ENCODE measurements at places on chromosomes 2 and 18.

DNA sequence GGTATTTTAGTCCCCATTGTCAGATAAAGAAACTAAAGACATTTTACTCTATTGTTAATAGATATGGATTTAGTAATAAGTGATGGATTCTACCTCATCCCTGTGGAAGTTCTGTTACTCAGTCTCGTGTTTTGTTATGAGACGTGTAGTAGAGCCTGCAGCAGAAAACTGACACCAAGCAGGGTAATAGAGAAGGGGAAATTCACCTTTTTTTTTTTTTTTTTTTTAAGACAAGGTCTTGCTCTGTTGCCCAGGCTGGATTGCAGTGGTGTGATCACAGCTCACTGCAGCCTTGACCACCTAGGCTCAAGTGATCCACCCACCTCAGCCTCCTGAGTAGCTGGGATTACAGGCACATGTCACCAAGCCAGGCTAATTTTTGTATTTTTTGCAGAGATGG lies 164.5 kb downstream of the CERS6 start:
- no peak for DNase-seq

GRCh38 chr2:579351-579886 lies 97.8 kb downstream of the TMEM18 start:
- DNase-seq, result no peak

- DNase-seq, result no peak
Measured at GRCh38 chr2:189516546-189516945, 64.0 kb downstream of the SLC40A1 start.

GRCh38 chr2:203599509-203599908 lies 64.4 kb upstream of the RAPH1 start:
- no peak for DNase-seq

GRCh38 chr2:162475661-162476060 lies 131.7 kb downstream of the GCA start:
- DNase-seq, result no peak

GRCh38 chr2:129396980-129397599 lies 582.4 kb upstream of the RAB6C start:
- peak; percentile 6 for DNase-seq

- no peak for DNase-seq
Measured at GRCh38 chr2:113213061-113213930, 39.5 kb downstream of the PSD4 start.

GRCh38 chr2:158966312-158966711 lies 2.1 kb upstream of the TANC1 start:
- DNase-seq, result no peak

DNA sequence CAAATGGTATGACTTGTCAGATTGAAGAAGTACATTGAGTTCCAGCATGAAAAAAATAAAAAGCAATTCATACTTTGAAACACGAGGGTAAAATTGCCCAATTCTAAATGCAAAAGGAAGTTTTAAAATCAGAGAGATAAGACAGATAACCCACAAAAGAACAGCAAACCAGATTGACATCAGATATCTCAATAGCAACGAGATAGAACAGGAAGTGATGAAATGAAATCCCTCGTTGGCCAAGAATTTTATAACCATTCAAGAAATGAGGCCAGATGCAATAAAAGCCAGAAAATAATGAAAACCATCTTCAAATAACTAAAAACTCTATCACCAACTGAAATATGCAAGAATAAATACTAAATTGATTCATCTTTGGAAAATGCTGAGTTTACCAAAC lies 172.8 kb downstream of the CD226 start:
- no peak for DNase-seq

- DNase-seq, result no peak
Measured at GRCh38 chr2:191638802-191639172, 39.1 kb upstream of the NABP1 start.

DNA sequence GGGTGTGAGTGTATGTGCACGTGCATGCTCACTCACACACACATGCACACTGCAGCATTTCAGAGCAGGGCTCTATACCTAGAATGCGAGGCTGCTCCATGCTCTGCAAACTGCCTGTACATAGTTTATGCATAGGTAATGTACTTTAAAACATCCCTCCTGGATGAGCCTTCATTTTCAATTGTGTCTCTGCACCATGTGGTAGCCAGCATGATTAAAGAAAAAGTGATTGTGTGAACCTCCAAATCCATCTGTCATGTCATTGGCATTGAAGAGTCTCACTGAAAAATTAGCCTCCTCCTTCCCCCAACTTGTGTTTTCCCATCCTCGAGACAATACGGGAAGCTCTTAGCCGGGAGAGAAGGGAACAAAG lies 120.9 kb upstream of the SPATS2L start:
- DNase-seq, result no peak

GRCh38 chr2:230762317-230762896 lies 49.8 kb downstream of the CAB39 start:
- DNase-seq, result peak; percentile 39

- no peak for DNase-seq
Measured at GRCh38 chr2:232843834-232844233, 26.2 kb upstream of the SNORC start.

DNA sequence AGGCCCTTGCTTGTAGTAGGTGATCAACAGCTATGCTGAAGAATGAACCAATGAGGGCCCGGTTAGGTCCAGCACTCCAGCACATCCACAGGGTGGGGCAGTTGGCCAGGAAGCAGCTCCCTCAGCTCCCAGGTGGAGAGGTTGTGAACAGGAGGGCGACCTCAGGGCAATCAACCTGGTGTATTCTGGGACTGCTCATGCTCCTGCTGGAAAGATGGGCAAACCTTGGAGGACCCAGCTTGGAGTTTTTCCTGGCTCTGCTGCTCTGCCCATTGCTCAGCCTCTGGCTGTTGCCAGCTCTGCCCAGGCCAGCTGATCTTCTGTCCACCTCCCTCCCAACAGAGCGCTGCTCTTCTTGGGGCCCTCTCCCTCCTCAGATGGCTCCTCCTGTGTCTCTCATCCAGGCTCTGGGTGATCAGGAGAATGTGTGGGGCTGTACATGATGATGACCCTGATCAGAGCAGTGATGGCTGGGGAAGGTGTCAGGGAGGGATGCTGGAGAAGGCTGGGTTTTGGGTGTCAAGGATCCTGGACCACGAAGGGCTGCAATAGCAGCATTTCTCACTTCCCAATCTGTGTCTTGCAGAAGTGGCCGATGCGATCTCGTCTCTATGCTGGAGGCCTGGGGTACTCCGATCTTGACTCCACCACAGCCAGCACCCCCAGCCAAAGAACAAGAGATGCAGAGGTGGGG lies 3.4 kb downstream of the TCF23 start:
- DNase-seq, result no peak

DNA sequence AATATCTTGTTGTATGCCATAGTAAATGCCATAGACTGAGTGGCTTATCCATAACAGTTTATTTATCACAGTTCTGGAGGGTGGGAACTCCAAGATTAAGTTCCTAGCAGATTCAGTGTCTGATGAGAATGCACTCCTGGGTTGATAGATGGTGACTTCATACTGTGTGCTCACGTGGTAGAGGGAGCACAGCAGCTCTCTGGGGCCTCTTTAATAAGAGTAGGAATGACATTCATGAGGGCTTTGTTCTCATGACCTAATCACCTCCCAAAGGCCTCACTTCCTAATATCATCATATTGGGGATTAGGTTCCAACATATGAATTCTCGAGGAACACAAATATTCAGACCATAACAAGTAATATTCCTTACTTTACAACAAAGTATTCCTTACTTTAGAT lies 98.1 kb upstream of the SH3BP4 start:
- no peak for DNase-seq

- DNase-seq, result no peak
Measured at GRCh38 chr2:70957798-70958197, 20.6 kb upstream of the ANKRD53 start.

DNA sequence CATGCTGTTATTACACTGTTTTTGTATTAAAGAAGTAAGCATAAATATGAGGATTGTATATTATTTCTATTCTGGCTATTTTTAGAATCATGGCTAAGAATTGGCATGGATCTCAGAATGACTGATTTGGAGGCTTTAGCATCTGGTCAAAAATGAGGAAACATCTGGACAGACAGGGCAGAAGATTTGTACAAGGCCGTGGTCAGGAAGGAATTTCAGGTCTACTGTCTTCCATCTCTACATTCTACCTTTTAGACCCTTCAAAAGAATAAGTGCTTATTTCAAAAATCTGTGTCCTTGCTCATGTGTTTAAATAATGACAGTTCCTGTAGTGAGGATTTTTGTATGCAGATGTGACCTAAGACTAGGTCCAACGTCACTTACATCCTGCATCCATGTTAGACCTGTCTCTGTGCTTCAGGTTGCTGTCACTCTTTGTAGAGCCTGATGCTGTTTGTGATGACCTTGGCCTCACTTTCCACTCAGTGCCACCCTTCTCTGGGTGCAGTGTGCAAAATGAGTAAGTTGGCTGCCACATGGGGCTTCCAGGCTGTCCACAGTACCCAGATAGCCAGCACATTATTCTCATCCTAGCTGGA lies 54.7 kb upstream of the B3GNT2 start:
- no peak for DNase-seq

DNA sequence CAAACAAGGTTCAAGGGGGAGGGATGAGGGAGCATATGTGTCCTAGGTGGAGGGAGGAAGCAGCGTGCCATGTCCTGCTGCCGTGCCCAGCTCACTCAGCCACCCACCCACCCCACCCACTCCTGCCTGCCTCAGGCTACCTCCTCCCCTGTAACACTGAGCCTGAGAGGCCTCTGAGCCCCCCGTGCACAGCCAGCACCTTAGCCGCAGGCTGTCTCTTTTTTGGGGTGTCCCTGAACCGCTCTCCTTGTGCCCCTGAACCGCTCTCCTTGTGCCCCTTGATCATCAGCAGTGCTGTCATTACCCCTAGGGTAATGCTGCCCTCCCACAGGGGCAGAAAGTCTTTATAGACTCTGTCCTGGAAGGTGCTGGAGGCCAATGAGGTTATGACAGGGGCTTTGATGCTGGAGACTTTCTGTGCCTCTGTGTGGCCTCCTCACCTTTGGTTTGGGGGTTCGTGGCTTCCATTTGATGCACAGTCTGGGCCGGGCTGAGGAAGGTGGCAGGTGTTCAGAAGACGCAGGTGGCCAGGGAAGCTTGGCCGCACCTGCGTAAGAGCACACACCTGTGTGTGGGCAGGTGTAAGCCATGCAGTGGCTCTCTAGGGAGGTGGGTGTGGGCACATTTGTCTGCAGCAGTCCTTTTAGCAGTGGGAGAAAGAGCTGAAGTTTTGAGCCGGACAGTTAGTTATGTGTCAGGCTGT lies 140.0 kb downstream of the SEPTIN10 start:
- no peak for DNase-seq

DNA sequence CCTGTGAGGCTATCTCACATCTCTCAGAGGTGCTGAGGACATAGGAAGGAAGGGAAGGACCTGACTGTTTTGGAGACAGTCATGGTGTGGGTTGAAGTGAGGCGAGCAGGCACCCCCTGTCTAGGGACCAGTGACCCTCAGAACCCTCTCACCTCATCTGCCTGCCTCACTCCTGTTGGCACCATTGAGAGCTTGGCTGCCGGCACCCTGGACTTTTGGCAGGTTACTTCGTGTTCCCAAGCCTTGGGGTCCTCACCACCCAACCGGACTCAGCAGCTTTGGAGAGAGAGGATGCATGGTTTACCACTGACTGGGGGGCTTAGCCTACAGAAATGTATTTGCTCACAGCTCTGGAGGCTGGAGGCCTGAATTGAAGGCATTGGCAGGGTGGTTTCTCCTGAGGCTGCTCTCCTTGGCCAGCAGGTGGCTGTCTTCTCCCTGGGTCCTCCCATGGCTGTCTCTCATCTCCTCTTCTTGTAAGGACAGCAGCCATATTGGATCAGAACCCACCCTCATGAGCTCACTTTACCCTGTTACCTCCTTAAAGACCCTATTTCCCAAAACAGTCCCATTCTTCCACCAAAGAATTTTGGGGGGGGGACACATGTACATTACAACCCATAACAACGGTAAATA lies 142.0 kb downstream of the TSN start:
- peak; percentile 20 for DNase-seq

DNA sequence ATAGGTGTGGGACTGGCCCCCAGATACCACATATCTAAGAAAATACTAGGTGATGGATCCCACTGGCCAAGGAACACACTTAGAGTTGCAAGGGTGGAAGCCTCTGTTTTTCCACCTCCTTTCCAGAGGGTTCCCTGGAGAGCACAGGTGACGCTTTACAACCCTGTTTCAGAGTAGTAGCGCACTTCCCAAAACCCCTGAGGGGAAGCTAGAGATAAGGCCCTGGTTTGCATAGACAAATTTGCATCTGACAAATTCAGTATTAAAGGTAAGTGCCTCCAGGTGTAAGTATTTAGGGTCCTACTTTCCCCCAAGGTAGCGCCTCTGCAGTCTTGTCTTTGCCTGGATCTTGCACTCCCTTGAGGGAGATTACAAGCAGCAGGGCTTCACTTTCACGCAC lies 474 bp upstream of the CERKL start:
- DNase-seq, result no peak

DNA sequence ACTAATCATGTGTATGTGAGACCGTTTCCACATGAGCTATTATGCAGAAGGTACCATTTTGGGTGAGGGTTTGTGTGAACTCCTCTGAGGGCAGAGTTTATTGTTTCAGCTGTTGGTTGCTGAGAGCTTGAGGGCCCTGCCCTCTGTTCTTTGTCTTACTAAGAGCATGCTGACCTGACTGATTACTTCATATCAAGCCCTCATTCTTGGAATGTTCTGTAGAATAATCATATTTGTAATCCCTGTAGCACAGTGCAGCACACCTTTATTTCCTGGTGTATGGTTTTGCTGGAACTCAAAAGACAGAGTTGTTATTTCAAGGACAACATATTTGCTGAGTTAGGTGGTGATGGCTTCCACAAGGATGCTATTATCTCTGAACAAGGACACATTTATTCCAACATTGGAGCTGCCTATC lies 118.5 kb downstream of the GALNT3 start:
- DNase-seq, result no peak

- DNase-seq, result no peak
Measured at GRCh38 chr2:148726228-148726627, 81.7 kb downstream of the EPC2 start.

GRCh38 chr2:68319398-68320117 lies at the start of gene CNRIP1:
CNRIP1 (minus strand) TSS chr2:68319949; CDS start chr2:68319400, 549 bp downstream.
- peak; percentile 10 for DNase-seq

DNA sequence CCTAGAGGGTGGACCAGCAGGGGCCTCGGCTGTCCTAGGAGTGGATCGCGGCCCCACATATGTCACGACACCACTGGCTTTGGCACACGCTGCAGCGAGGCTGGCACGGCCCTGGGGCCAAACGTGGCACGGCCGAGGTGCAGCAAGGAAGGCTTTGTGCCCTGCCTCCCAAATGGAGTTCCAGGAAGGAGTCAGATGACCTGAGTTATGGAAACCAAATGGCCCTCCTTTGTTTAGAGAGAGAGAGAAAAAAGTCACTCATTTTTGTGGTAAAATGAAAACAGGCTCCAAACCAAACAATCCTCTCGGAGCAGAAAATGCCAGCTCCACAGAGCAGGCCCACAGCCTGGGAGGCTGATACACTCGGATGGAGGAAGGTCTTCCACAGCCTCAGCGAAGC lies 105.6 kb downstream of the ANTXR1 start:
- DNase-seq, result no peak

DNA sequence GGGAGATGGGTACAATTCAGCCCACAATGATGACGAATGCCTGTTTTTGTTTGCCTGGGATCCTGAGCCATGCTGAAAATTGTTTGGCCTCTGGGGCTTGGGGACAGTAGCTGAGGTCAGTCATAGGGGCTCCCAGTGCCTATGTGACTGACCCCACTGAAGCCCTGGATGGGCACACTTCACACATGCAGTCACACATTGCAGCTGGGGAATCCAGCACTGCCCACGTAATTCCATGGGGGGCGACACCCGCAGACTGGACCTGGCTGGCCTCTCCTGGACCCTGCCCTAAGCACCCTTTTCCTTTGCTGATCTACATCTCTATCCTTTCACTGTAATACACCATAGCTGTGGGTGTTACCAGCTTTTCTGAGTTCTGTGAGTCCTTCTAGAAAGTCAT lies 295.2 kb upstream of the HS6ST1 start:
- DNase-seq, result no peak

Measured in stimulated activated naive CD8-positive, alpha-beta T cell treated with anti-CD3 and anti-CD28 coated beads, Interleukin-15, Interleukin-2, amounts not matched to agents 100 U/mL and 50 U/mL, for 24 hours (primary cell).